ENCODE measurements at places on chromosomes 6 and 20. TPM values are rescaled to one million over a fixed set of nuclear protein-coding genes. Genes with fewer than 3 reads are reported as not detected.

SALL4 gene
- total RNA-seq = 0.07 TPM

MAD2L1BP gene
- total RNA-seq = 32.2 TPM

F13A1 gene
- total RNA-seq = 0.78 TPM

SLPI gene
- total RNA-seq = not detected

LAMP5 gene
- not detected for total RNA-seq

RNF144B gene
- total RNA-seq = 36.4 TPM

SLC22A3 gene
- total RNA-seq = not detected

C6orf58 gene
- total RNA-seq = not detected

AURKA gene
- total RNA-seq = 53.8 TPM

All from Karpas-422 (cell line).